ENCODE measurements at places on chromosomes 1 and 21. TPM values are rescaled to one million over a fixed set of nuclear protein-coding genes. Genes with fewer than 3 reads are reported as not detected.

C1orf141 gene
- total RNA-seq, result not detected

IL20 gene
- not detected for total RNA-seq

LRRC52 gene
- total RNA-seq, result not detected

ZBTB37 gene
- total RNA-seq, result 8.7 TPM

FCRL5 gene
- total RNA-seq, result not detected

HAPLN2 gene
- total RNA-seq, result not detected

GJA8 gene
- not detected for total RNA-seq

CBR3 gene
- 17.2 TPM for total RNA-seq

BNIPL gene
- total RNA-seq, result 0.85 TPM

SLC35F3 gene
- total RNA-seq, result 10.9 TPM

KRTAP20-1 gene
- not detected for total RNA-seq

ISG20L2 gene
- 75.4 TPM for total RNA-seq

FMO1 gene
- total RNA-seq, result not detected

IL22RA1 gene
- not detected for total RNA-seq

GPR25 gene
- not detected for total RNA-seq

TRIM17 gene
- total RNA-seq, result 2.8 TPM

PRAMEF11 gene
- total RNA-seq, result not detected

OPTC gene
- total RNA-seq, result not detected

CELA3B gene
- not detected for total RNA-seq

TMPRSS2 gene
- not detected for total RNA-seq

CRP gene
- total RNA-seq, result not detected
